Right ventricle myocardium inferior (tissue), 1 donor: ENCODE measurements at places on chromosomes 12 and 14.

- no peak for DNase-seq
Observed at GRCh38 chr14:53380867-53381225, 227.7 kb upstream of the DDHD1 start.

DNA sequence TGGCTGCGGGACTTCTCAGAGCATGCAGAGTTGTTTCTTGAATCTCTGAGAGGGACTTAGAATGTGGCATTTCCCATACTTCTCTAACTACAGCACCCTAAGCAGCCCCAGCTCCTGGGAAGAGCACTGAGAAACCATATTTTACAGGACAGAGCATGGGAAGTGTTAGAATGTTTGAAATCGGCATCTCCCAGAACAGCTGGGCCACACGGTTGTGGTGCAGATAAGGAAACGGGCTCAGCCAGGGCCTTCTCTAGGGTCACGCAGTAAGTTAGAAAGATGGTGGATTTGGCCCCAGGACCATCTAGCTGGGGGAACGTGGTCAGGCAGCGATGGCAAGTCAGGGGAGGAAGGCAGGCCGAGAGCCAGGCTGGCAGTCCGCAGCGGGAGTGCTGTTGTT is 10.5 kb upstream of the HHIPL1 start:
- DNase-seq, result no peak

DNA sequence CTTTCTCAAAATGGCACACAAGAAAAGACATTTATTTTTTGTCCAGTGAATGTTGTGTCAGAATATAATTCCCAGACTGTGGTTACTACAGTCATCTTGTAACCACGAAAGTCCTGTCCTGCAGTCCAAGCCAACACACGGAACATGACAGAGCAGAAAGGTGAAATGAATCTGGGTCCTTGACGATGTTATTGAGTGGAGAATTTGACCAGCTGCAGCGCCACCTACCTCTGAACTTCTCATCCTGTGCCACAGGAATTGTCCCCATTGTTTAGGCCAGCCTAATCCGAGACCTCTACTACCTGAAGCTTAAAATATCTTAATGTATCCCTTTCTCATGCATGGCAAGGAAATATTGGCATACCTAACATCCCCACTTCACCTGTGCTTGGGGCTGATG is 64.1 kb upstream of the OTX2 start:
- no peak for DNase-seq

DNA sequence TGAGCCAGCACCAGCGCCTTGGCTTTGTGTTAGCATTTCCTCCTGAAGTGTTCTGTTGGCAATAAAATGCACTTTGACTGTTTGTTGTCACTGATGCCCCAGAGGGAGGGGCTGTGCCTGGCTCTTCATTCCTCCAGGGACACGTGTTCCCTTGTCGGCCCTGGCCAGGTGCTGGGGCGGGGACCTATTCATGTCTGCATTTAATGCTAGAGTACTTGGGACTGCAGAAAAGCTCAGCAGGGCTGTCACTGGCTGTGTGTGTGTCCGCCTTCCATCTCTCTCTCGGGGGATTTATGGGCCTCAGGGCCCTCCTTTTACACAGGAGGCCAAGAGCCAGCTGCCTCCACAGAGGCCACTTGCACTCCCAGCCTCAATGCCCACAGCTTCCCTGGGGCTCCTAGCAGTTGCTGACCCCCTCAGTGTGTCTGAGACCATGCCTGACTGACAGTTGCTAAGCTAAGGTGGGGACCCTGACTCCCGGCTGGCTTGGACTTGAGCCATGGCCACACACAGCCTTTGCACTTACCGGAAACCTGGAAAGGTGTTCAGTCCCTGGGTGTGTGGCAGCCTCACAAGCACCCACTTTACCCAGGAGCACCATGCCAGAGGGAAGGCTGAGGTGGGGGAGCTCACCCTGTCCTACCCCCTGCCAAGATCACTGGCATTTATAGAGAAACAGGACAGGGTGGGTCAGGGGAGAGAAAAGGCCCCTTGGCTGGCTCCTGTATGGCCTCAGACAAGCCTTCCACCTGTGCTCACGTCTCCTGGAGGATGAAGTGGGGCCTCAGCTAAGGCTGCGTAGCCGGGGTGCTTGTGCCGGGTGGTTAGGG is 27.8 kb downstream of the HIP1R start:
- peak; percentile 67 for DNase-seq
